ENCODE measurements at places on chromosomes 1 and 21.

- DNase-seq: no peak
Observed at GRCh38 chr1:93728480-93729131, 47.0 kb upstream of the BCAR3 start.

- DNase-seq: no peak
Observed at GRCh38 chr1:152926091-152926490, 17.7 kb downstream of the IVL start.

DNA sequence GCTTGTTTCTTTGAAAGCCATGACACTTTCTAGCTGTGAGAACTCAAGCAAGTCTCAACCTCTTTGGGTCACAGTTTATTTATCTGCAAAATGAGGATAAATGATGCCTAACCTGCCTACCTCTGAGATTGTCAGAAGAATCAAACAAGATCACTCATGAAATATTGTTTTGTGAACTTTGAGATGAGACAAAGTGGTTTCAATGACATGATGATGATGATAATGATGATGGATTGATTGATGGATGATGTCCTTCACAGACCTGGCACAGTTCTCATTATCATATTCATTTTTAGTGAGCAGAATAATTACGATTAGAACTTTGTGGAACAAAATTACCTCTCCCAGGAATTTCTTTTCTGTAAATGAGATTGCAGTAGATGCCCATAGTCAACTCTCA, 129.2 kb downstream of the HHIPL2 start:
- DNase-seq: no peak

DNA sequence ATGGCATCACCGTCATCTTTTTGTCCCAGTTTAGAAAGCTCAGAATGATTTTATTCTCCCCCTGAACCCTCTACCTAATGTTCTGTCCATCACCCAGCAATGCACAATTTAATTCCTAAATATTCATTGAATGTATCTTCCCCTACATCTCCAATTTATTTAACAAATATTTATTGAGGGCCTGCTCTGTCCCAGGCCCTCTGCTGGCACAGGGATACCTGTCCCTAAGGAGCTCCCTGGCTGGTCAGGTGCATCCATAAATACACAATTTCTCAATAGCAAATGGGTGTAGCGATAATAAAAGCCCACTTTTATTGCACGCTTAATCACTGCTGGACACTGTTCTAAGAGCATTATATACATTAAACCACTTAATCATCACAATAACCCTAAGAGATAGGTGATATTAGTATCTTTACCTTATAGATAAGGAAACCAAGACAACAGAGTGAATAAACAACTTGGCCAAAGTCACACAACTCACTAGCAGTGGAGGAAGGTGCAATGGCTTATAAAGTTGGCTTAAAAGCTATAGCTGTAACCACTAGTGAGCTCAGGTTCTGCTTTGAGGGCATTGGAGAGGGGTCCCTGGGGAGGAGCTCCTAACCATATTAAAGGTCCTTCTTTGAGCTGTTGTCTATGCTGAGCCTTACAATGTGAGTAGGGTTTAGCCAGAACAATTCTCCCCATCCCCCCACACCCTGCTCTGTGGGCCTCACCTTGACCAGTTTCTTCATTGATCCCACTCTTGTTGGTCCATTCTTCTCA, 126.3 kb upstream of the JUN start:
- DNase-seq: no peak

GRCh38 chr1:226734611-226735153, 4.4 kb downstream of the ITPKB start:
- no peak for DNase-seq

DNA sequence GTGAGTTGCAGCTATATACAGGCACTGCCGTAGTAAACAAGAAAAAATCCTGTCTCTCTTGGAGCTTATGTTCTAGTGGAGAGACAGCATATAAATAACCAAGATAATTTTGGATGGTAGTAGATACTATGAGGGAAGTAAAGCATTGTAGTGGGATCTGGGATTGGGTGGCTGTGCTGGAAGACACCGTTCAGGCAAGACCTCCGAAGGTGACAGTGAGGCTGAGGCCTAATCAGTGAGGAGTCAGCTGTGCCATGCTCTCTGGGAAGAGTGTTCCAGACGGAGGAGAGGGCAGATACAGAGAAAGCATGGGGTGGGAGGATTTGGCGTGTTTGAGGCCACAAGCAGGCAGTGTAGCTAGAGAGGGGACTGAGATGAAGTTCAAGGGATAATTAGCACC, 6.0 kb downstream of the TMEM222 start:
- DNase-seq: no peak
